ENCODE measurements at places on chromosomes 12 and 14.

DNA sequence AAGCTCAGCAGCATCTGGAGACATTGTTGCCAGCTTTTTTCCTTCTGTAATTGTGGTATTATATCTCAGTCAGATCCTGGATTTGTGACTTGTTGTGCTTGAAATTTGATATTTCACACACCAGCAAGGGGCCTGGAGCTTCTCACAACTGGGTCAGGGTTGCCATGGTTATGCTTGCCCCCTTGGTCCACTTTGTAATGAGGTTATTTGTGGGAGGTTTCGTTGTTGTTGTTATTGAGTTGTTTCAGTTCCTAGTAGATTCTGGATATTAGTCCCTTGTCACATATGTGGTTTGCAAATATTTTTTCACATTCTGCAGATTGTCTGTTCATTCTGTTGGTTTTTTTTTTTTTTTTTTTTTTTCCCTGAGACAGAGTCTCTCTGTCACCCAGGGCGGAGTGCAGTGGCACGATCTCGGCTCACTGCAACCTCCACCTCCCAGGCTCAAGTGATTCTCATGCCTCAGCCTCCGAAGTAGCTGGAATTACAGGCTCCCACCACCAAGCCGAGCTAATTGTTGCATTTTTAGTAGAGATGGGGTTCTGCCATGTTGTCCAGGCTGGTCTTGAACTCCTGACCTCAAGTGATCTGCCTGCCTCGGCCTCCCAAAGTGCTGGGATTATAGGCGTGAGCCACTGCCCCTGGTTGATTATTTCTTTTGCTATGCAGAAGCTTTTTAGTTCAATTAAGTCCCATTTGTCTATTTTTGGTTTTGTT lies 80.6 kb upstream of the ETV6 start:
- no peak for DNase-seq

DNA sequence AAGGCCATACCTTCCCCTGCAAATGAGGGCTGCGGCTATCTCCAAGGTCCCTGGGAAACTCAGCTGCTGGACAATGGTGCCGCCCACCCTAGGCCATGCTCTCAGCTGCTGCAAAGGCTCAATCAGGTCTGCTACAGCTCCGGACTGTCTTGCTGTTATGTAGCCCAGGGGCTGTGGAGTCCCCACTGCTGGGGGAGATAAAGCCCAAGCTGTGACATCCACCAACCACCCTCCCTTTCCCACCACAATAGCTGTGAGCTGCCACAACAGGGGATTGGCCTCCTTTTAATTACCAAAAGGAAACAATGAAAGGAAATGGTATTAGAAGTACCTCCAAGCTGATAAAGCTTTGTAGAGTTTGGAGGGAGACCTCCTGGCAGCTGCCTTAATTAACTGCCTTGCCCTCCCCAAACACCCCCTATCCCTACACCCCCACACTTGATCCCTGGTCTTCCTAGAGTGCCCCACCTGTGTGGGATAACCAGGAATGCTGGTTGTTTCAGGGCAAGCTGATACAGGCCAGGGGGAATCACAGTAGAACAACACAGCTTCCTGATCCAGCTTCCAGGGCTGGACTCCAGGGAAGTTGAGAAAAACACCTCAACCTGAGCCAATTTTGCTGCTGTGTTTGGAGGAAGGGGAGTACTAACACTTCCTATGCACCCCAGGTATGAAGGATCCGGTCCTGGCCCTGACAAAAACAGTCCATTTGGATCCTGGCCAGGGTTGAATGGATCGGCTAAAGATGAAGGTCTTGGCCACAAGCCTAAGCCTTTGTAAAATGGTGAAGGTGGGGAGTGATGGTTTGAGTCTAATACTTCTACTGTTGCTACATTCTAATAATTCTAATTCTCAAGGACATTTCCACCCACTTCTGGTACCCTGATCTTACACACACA lies at the start of gene VWF:
VWF (minus strand) TSS at position 260 of the 899 bp plus-strand sequence. CDS start 1,474 bp downstream, outside the sequence.
- DNase-seq = no peak

GRCh38 chr14:48900565-48900964 lies 685.6 kb downstream of the RPS29 start:
- no peak for DNase-seq

- no peak for DNase-seq
Observed at GRCh38 chr14:79438696-79439342, 772.5 kb downstream of the DIO2 start.

GRCh38 chr12:106893451-106893850 lies 62.3 kb upstream of the TMEM263 start:
- DNase-seq = no peak
